Astrocyte (in vitro differentiated cells and primary cell): ENCODE measurements at places on chromosomes 7 and 10. TPM values are rescaled to one million over a fixed set of nuclear protein-coding genes. Genes with fewer than 3 reads are reported as not detected.

- H3K4me1 ChIP-seq = no peaks in the 10 kb centered on the region
- no peak for DNase-seq
- H3K27me3 ChIP-seq = no peaks in the 10 kb centered on the region
- H3K36me3 ChIP-seq = no peaks in the 10 kb centered on the region
- H3K27ac ChIP-seq = no peak overlapping the region
Measured at GRCh38 chr10:3699916-3700315, 85.1 kb downstream of the KLF6 start.

DNA sequence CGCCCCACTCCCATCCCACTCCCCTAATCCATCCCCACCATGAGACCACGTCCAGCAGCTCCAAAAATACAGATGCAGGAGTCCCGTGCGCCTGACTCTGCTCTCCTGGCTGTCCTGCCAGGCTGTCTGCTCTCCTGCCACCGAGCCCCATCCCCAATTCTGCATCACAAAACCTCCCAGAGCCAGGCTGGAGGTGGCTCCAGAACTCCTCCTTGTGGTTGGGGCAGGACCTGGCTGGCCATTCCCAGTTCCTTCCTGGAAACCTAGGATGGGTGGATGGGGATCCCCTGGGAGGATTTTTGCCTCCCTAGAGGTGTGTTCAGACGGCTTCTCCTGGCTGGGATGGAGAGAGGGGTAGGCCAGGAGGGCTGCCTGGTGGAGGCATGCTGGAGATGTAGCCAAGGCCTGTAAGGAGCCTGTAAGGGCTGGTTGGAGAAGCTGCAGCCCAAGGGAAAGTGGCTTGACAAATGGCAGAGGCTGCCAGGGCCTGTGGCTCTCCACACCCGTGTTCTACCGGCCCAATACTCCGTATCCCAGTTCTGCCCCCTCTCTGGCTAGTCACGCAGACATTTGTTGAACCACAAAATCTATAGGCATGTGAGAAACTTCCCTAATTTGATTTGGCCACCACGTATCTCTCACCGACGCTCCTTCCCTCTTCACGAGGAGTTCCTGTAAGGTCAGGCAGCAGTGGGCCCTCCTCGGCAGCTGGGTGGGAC lies 99.3 kb downstream of the ARHGAP22 start:
- H3K4me1 ChIP-seq = peaks cover 3% of the 10 kb centered on the region
- H3K27ac ChIP-seq = no peak overlapping the region
- no peak for DNase-seq
- H3K27me3 ChIP-seq = no peaks in the 10 kb centered on the region

GRCh38 chr7:23261843-23262452 lies 15.4 kb downstream of the GPNMB start:
- H3K36me3 ChIP-seq = no peaks in the 10 kb centered on the region
- no peak overlapping the region for H3K4me3 ChIP-seq
- DNase-seq = peak; percentile 32

RPS24 gene
- 1,230 and 1,331 TPM in 2 replicates for total RNA-seq

NPC1L1 gene
- 0.05 and 0.07 TPM in 2 replicates for total RNA-seq
